LHCN-M2 (cell line): ENCODE measurements at places on chromosomes 3 and 15.

GRCh38 chr15:74631087-74631385 lies 15.4 kb downstream of the CLK3 start:
- no peak for DNase-seq

- DNase-seq: no peak
These were observed 17.7 kb upstream of the HEG1 start for GRCh38 chr3:125073390-125073905.

GRCh38 chr3:151901644-151902285 lies 28.3 kb downstream of the SUCNR1 start:
- no peak for DNase-seq

- DNase-seq: no peak
These were observed 22.9 kb upstream of the FBLN2 start for GRCh38 chr3:13525827-13526625.

GRCh38 chr15:71678191-71678590 lies 132.2 kb upstream of the NR2E3 start:
- peak; percentile 21 for DNase-seq

DNA sequence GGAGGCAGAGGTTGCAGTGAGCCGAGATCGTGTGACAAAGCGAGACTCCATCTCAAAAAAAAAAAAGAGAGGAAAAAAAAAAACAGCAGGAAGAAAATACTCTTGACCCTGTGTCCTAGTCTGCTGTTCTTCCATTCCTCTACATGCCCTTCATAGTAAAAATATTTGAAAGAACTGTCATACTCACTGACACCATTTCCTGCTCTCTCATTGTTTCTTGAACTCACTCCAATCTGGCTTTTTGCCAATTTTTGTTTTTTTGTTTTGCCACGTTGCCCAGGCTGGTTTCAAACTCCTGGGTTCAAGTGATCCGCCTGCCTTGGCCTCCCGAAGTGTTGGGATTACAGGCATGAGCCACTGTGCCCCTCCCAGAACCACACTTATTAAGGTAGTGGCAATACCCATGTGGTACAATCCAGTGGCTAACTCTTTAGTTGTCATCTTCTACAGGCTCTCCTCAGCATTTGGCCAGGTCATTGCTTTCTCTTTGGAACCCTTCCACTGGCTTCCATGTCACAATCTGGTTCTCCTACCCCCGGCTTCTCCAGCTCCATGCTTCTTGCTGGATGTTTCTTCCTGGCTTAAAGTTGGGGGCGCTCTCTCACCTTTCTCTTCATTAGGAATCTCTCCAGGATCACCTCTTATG lies 238.2 kb upstream of the C2CD4B start:
- DNase-seq: peak; percentile 75

DNA sequence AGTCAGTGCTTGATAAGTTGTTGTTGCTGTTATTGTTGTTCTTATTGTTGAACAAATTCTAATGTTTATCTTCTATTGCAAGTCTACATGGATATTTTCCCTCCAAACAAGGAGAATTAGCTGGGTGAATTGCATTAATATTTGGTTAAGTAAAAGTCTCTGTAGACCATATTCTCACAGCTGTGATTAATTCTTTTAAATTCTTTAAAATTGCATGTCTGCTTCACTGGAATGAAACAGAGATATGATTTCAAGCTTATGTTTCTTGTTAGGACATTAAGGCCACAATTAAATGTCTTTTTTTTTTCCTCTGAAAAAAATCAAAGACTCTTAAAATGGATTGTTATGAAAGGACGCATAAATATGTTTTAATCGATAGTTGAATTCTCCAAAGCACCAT lies 153.4 kb downstream of the EBLN2 start:
- no peak for DNase-seq

- DNase-seq: no peak
These were observed 730 bp upstream of the RORA start for GRCh38 chr15:61229883-61230180.

- DNase-seq: no peak
These were observed 32.2 kb downstream of the RORA start for GRCh38 chr15:61196711-61197586.

DNA sequence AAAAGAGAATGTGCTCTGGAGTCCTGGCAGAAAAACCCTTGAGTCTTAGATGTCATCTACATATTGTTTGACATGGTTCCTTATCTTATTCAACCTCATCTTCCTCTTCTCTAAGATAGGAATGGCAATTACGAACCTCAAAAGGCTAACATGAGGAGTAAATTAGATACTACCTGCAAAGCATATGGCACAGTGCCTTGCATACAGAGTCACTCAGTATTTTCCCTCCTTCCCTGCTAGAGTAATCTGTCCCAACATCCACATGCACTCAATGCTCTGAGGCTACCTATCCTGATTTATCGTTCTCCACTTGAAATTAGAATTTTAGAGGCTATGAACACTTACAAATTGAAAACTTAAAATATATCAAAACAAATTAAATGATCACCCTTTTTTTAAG lies 386.7 kb downstream of the RSL24D1 start:
- no peak for DNase-seq

GRCh38 chr3:124924741-124925140 lies 9.8 kb downstream of the MUC13 start:
- no peak for DNase-seq

DNA sequence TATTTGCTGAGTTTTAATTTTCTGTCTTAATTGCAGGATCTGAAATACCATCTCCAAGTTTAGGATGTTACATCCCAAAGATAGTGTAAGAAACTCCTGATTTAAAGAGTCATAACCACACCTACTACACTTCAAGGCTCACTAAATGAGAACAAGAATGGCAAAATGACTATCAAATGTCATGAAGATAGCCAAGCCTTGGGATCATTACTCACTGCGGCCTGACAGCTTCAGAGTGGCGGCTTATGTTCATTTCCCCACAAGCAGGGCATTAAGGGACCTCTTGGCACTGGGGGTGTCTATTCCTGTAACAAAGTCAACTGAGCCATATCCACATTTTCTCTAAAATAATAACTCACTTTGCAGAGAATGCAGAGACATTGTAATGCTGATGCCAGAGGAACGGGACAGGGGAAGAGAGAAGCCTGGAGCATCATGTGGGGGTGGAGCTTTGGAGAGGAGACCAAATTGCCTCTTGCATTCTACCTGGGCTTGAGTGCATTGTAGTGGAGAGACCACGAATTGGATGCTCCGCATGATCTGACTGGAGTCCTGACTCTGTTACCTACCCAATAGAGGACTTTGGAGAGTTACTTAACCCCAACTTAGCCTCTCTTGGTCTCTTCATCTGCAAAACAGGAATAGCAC lies 219.2 kb downstream of the OPA1 start:
- no peak for DNase-seq

- DNase-seq: no peak
These were observed 22.4 kb downstream of the DUOX2 start for GRCh38 chr15:45091576-45091975.

- DNase-seq: peak; percentile 3
These were observed 6.0 kb downstream of the SPATA16 start for GRCh38 chr3:173135059-173135458.

- DNase-seq: no peak
These were observed 43.5 kb upstream of the UBE2E1 start for GRCh38 chr3:23762214-23762613.

DNA sequence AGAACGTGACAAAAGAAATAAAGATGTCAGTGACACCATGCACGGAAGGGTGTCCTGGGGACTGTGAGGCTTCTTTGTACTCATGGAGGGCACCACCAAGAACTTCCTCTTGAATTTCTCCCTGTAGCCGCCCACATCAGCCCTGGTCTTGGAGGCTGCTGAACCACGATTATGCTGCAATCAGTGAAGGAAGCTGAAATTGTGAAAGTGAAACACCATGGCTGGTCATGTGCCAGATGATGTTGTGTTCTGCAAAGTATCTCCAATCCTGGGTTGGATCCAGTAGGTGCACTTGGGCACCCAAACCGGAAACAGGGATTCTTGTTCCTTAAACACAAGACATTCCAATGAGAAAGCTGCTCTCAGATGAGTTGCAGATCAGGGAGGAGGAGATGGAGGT lies 104.4 kb upstream of the GOLGA6L6 start:
- no peak for DNase-seq

GRCh38 chr3:127427666-127428065 lies 139.8 kb upstream of the PRR20G start:
- DNase-seq: no peak

DNA sequence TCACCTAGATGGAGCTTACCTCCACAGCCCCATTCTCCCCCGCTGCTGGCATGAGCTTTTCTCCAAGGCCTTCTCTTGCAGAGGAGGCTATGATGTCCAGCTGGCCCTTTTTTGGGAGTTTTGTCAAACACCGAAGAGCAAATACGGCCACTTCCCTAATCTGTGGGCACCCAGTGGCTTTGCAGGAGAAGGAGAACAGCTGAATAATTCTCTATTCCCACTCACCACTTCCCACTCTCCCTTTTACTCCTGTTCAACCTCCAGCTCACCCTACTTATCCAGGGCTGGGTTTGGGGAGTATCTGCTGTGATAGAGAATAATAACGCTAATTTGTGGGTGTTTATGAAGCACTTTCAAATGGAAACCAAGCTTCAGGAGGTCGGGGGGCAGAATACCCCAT lies 93.0 kb downstream of the AAGAB start:
- DNase-seq: no peak

DNA sequence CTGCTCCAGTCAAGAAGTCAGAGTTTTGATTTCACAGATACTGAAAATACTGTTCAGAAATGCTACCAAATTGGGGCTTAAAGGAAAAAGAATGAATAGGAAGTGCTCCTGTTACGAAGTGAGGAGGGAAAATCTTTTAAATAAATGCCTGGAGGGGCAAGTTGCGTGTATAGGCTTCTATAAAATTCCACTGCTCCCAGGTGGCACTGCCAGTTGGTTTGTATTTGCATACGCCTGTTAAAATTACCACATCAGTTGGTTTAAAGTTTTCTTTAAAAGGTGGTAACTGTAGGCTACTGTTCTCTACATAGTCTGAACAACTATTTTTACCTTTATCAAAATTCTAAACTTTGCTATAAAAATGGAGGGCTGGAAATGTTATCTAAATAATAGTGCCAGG lies 123.5 kb downstream of the DLG1 start:
- no peak for DNase-seq

GRCh38 chr15:23648920-23649515 lies 1.4 kb upstream of the MAGEL2 start:
- no peak for DNase-seq

GRCh38 chr3:130787422-130788068 lies 40.9 kb upstream of the PIK3R4 start:
- DNase-seq: no peak

- no peak for DNase-seq
These were observed 17.1 kb upstream of the SNX22 start for GRCh38 chr15:64134345-64134829.

GRCh38 chr15:74997141-74997540 lies 1.8 kb downstream of the SCAMP5 start:
- no peak for DNase-seq

DNA sequence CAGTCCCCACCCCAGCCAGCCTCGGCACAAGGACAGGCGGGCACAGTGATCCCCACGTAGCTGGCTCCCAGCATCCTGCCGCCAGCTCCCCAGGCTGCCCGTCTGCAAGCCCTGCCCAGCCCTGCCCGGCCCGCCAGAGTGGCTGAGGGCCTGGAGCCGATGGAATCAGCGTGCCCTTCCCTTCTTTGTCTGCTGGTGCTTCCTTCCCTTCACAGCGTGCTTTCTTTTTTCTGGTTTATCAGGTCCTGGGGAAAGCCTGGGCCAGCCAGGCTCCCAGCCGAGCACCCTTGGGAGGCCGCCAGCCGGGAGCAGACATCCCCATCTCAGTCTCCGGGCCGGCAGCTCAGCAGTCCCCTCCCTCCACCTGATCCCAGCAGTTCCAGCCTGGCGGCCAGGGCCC lies 54.7 kb upstream of the SMAD6 start:
- no peak for DNase-seq

- DNase-seq: no peak
These were observed 738.4 kb downstream of the PLOD2 start for GRCh38 chr3:145422556-145422955.

GRCh38 chr3:152718810-152719209 lies 116.1 kb upstream of the P2RY1 start:
- peak; percentile 6 for DNase-seq

DNA sequence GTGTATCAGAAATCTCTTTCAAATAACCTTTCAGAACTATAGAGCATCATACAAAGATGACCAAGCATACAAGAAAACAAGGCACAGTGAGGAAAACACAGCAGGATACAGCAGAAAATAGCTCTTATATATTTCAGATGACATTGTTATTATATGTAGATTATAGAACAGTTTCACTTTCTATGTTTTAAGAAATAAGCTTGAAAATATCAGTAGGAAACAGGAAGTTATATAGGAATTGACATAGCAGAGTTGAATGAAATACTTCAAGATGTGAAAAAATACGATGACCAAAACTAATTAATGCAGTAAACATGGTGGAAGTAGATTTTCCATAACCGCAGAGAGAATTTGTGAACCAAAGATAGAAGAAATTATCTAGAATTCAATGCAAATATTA lies 75.2 kb downstream of the LYSMD4 start:
- DNase-seq: no peak

GRCh38 chr3:23594894-23595670 lies 210.7 kb upstream of the UBE2E1 start:
- DNase-seq: peak; percentile 66

- no peak for DNase-seq
These were observed 8.5 kb upstream of the LSAMP start for GRCh38 chr3:116453666-116454346.

GRCh38 chr3:18988614-18989229 lies 159.6 kb upstream of the KCNH8 start:
- no peak for DNase-seq

DNA sequence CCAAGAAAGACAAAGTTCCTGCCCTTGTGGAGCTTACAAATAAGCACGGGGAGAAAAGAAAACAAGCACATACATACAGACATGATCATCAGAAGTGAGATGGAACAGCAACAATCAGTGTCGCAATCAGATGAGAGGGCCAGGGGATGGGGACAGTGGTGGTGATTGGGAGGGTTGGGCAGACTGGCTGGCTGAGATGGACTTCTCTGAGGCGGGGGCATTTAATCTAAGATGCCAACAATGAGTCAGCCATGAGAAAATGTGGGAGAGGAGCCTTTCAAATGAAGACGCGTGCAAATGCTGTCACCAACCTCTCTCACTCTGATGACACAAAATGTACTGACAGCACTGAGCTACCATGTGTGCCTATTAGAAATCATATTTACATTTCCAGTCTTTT lies 81.4 kb downstream of the NCEH1 start:
- DNase-seq: no peak

- peak; percentile 32 for DNase-seq
These were observed 66.2 kb upstream of the TPM1 start for GRCh38 chr15:62976301-62976881.

GRCh38 chr3:137647179-137647578 lies 116.9 kb upstream of the SOX14 start:
- no peak for DNase-seq

- DNase-seq: no peak
These were observed 48.0 kb upstream of the SLCO2A1 start for GRCh38 chr3:134077649-134078161.

GRCh38 chr3:106381286-106381938 lies 512.6 kb upstream of the CBLB start:
- DNase-seq: no peak

DNA sequence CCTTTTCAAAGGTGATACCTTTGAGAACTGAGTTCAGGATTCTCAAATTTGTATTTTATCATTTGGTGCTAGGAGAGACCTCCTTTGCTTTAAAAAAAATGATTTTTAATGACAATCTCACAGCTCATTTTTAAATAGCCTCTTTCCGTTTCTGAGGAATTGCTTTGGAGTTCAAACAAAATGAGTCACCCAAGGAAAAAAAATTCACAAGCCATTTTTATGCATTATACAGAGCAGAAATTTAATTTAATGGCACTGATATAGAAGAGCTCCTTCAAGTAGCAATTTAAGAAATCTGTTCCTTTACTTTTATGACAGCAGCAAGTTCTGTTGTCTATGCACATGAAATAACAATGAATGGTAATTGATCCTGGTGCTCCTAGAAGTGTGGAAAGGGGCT lies 337.9 kb upstream of the KCNMB2 start:
- peak; percentile 50 for DNase-seq
